ENCODE measurements at places on chromosomes 3 and 15.

GRCh38 chr15:30650012-30650929, 24.3 kb downstream of the ARHGAP11B start:
- no peak for DNase-seq

- DNase-seq, result no peak
These were observed 392.3 kb upstream of the GRM7 start for GRCh38 chr3:6468589-6468988.

GRCh38 chr3:156513619-156514018, 41.3 kb downstream of the SSR3 start:
- DNase-seq, result no peak

DNA sequence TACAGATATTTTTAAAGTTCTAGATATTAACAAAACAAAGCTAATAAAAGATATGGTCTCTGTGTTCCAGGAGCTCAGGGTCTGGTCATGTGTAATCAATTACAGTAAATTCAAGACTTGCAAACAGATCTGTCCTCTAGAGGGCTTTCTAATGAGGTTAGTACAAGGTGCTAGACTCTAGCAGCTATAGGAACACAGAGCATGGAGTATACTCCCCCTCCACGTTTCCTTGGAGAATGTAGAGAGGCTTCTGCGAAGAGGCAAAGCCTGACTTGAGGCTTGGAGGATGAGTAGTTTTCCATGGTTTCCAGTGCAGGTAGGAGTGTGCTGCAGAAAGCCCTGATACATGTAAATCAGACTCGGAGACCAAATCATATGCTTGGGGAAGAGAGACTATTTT, 32.7 kb upstream of the DLG1 start:
- no peak for DNase-seq

DNA sequence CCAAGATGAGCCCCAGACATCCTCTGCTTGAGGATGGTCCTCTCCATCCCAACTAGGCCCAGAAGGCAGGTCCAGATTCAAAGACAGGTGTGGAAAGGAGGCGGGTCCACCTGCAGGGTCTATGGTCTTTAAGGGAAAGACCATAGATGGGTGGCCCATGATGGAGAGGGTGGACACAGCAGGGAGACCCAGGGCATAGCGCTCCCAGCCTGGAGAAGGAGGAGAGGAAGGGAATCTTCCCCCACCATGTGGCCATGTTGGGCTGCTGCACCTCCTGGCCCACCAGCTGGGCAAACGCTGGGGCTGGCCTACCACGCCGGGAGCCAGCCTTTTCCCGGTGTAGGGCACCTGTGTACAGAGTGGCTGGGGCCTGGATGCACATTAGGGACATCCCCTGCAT, 265.2 kb upstream of the TLE3 start:
- no peak for DNase-seq

Data from substantia nigra (tissue), 51 donors.